Activated CD4-positive, alpha-beta T cell treated with anti-CD3 and anti-CD28 coated beads, Interleukin-2, Interleukin-6, amounts not matched to agents 100 ng/mL and 50 ng/mL, durations not matched to agents 16 hours and 8 hours (primary cell): ENCODE measurements at places on chromosomes 1 and 21.

DNA sequence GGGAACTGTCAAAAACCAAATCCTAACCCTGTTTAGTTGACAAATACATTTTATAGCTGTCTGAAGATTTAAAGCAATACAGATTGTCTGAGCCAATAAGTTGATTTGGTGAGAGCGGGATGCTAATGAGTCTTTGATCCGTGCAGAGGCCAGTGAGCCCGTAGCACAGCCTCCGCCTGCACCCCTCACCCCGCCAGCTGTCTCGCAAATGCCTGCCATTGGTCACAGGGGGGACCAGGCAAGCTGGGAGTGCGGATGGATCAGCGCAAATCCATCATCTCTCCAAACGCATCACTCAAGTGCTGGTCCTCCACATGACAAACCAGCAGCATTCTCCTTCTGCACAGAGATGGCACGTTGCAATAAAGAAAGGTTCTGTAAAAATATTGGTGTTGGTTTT, 51.0 kb downstream of the ZBTB18 start:
- no peak for DNase-seq

DNA sequence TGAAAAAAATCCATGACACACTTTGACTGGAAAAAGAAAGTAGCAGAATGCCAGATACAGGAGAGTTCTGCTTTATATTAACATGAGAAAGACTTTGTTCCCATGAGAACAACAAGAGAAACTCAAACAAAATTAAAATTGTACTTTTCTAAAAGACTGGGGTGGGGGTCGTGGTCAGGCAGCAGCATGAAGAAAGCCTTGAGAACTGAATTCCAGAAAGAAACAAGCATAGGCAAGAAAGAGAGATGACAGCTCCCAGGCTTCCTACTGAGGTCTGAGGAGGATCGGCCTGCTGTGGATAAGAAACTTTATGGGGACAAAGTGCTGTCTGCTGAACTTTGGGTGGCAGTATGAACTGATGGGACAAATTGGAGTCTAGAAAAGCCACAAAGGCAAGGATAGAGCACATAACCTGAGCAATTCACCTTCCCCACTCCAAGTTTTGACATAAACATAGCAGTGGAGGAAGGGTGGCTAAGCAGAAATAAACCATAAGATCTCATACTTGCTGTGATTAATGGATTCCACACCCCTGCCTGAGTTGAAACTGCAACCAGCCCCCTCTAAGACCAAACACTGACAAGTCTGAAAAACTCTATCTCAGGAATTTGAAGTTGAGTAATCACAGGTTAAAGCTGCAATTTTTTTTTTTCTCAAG, 43.7 kb downstream of the COL6A1 start:
- DNase-seq, result no peak

- no peak for DNase-seq
These were observed 49.9 kb downstream of the TOMM20 start for GRCh38 chr1:235078480-235079381.

- DNase-seq, result no peak
These were observed 24.2 kb downstream of the MAPKAPK2 start for GRCh38 chr1:206708882-206709281.

DNA sequence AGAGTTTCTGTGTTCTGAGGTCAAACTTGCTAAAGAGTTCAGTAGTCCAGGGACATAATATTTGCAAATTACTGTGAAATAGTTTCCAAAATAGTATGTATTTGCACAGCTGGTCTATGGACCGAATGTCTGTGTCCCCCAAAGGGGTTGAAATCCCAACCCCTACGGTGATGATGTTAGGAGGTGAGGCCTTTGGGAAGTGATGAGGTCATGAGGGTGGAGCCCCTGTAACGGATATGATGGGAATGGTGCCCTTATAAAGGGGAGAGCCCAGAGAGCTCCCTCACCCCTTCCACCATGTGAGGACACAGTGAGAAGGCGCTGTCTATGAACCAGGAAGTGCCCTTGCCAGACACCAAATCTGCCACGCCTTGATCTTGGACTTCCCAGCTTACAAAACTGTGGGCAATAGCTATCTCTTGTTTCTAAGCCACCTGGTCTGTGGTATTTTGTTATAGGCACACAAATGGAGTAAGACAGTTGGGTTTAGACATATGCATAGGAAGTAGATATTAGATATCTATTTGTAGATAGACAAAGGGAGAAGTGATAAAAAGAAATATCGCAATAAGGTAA, 21.7 kb downstream of the RNF187 start:
- DNase-seq, result no peak

DNA sequence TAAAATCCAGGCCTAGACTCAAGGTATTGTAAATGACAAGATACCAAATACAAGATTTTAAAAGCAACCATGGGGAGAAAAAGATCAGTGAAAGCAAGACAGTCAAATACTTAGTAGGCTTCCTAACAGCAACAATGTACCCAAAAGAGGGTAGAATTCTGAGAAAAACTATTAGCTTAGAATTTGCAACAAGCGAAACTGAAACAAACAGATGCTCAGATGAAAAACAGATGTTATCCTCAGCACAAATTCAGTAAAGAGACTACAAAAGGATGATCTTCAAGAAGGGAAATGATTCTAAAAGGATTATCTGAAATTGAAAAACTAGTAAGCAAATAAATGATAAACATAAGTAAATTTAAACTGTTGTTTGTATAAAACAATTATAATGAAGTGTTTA, 40.0 kb downstream of the PDC start:
- peak; percentile 40 for DNase-seq

GRCh38 chr21:45109831-45110492, 35.6 kb downstream of the ADARB1 start:
- peak; percentile 38 for DNase-seq

DNA sequence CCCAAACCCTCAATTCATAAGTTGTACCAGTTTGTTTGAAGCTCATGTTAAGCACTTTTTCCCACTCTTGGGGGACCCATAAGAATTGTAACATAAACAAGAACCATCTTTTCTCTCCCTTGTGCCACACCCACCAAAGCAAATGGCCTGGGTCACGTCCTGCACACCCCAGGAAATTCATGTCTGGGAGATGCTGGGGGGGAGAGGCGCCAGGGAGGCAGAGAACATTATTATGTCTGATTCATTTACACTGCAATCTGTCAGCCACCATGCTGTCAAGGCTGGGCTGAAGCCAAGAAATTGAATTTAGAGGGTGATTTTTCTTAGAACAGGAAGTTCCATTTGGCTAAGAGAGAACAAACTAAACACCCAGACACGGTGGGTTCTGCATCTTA, 37.2 kb upstream of the IPO9 start:
- no peak for DNase-seq

DNA sequence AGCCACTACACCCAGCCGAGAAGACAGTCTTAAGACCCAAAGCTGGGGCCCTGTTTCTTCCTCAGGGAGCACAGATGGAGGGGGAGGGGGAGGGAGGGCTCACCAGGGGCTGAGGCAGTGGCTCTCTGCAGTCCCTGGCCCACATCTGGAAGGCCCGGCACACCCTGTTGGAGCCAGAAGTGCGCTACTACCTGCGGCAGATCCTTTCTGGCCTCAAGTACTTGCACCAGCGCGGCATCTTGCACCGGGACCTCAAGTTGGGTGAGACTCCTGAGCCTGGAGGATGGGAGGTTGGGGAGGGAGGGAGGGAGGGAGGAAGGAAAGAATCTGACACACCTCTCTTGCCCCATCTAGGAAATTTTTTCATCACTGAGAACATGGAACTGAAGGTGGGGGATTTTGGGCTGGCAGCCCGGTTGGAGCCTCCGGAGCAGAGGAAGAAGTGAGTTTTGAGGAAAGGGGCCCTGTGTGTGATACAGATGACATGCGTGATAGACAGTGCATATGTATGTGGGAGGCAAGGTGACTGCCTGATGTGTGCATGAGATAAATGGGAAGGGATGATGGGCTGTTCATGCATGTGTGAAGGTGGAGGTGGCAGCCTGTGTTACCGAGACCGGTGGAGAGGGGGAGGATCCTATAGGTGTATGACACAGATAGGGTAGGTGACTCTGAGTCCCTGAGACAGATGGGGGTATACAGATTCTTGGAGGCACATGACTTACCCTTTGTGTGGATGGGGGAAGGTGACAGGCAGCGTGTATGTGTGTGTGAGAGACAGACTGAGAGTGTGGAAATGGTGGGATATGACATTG, 1.5 kb downstream of the PLK3 start:
- DNase-seq, result no peak

DNA sequence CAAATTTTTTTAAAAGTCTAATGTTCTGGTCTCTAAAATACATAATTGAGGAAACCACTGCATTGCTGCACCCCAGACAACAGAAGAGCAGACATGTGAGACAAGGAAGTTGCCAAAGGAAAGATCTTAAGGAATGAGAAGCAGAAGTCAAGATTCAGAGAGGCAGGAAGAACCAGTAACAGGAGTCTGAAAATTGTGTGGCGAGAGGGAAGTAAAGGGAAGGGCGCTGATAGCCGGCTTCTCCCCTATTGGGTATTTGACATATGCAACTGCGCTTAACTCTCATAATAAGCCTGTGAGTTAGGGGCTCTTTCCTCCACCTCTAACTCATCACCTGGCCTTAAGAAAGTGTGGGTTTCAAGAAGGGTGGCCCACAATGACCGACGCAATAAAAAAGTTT, 21.9 kb upstream of the KIF14 start:
- DNase-seq, result no peak

DNA sequence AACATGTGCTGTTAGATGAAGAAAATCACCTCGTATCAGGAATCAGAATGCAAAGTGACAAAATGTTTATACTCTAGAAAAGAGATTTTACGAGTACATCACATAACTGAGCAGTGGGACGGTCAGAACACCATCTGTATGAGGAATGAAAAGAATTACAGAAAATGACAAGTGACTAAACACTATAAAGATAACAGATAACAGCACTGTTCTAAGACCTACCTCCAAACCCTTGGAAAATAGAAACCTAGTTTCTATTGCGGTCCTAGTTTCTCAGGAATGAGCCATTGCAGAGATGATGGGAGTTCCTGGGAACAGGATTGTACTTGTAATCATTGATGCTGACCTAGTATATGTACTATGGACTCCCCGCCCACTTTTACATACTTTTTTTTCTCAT, 839.4 kb upstream of the ADAMTS5 start:
- DNase-seq, result no peak

DNA sequence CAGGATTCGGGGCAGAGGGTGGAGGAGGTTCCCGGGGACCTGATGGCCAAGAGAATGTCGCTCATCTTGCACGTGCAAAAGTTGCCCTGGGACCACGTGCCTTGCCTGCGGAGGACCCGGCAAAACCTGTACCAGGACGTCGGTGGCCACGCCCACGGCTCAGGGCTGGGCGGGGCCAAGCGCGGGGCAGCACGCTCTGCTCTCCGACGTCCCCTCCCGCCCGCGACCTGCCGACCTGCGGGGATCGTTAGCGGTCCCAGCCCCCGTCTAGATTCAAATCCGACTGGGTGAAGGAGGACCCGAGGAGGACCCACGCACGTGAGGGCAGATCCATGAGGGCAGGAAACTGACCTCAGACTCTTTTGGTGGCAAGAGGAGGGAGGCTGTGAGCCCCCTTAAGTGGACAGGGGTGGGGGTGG, at the start of gene C1orf167:
TSS of gene C1orf167 (plus strand) at position 206 of the 419 bp plus-strand sequence. CDS start 2,208 bp downstream, outside the sequence.
- DNase-seq, result peak; percentile 25

- DNase-seq, result no peak
These were observed 60.4 kb upstream of the BACH1 start for GRCh38 chr21:29238053-29238966.

- DNase-seq, result no peak
These were observed 213.8 kb upstream of the TMEM51 start for GRCh38 chr1:14939527-14940284.

- no peak for DNase-seq
These were observed 94.5 kb upstream of the SLC5A9 start for GRCh38 chr1:48127735-48128685.

- no peak for DNase-seq
These were observed 3.6 kb downstream of the INTS11 start for GRCh38 chr1:1320666-1321448.

GRCh38 chr1:234986750-234987414, 141.8 kb downstream of the TOMM20 start:
- DNase-seq, result no peak

- peak; percentile 85 for DNase-seq
These were observed 179.1 kb downstream of the FASLG start for GRCh38 chr1:172837816-172838679.

DNA sequence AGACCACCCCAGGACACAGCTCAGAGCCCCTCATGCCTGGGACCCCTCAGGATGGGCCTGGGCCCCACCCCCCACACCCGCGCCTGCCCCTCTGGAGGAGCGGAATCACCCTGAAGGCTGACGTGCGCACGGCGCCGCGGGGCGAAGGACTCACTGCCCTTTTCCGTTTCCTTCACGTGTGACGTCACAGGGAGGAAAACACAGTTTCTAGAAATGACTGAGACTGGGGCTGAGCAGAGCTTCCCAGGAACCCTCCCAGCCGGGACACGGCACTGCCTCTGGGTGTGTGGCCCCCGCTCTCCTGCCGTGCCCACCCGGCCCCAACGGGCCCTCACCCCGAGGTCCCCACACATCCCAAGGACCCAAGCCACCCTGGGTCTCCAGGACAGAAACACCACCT, 5.4 kb upstream of the TNFRSF4 start:
- DNase-seq, result peak; percentile 84
